ENCODE measurements at places on chromosomes 13 and 19.
A peak's percentile ranks its signal among the peaks of the same experiment; 100 is the strongest.

GRCh38 chr19:29687244-29687896, 22.1 kb downstream of the PLEKHF1 start:
- DNase-seq, result no peak

- DNase-seq, result no peak
These were observed 546.7 kb downstream of the SLITRK5 start for GRCh38 chr13:88217883-88218282.

DNA sequence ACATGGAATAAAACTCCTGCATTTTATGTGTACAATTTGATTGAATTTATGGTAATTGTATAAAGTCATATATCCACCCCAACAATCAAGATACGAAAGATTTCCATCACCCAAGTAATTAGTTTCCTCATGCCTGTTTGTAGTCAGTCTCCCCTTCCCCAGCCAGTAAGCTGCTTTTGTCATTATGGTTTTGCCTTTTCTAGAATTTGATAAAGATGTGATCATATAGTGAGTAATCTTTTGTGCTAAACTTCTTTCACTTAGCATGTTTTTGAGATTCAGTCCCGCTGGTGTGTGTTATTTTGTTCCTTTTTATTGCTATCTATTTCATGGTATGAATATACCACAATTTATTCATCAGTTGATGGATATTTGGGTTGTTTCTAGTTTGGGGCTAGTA, 16.0 kb downstream of the ITM2B start:
- DNase-seq, result no peak

DNA sequence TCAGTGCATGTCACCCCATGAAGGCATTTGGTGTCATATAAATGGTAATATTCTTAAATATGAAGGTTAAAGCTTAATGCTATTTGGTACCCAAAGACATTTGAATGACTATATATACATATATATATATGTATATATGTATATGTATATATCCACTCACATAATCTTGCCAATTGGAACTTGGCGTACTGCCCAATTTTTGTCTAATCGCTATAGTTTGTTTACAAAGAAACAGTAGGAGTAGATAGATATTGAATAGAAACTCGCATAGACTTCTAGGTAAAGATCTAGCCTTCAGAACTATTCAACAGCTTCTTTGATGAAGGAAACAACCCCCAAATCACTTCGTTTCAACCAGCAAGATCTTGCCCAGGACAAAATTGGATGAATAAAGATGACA, 24.1 kb downstream of the KLF5 start:
- no peak for DNase-seq

DNA sequence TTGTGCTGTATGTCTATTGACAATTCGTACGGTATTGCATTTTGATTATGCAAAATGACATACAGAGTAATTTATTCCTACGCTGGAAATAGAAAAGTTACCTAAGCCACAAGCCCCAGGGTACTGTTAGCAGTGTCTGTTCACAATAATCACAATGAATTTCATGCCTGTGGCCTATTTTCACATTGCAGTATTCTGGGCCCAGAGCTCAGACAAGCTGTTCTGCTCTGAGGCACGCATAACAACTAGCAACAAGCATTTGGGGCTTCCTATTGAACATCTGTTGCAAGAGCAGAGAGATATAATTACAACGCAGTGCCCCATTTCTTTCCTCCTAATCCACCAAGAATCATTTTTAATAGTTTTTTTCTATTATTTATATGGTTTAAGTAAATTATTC, 158.9 kb upstream of the SGCG start:
- DNase-seq, result no peak

GRCh38 chr19:16715611-16716010, 4.0 kb upstream of the NWD1 start:
- DNase-seq, result no peak

- peak; percentile 41 for DNase-seq
These were observed 2.3 kb downstream of the PRKD2 start for GRCh38 chr19:46714444-46715106.

DNA sequence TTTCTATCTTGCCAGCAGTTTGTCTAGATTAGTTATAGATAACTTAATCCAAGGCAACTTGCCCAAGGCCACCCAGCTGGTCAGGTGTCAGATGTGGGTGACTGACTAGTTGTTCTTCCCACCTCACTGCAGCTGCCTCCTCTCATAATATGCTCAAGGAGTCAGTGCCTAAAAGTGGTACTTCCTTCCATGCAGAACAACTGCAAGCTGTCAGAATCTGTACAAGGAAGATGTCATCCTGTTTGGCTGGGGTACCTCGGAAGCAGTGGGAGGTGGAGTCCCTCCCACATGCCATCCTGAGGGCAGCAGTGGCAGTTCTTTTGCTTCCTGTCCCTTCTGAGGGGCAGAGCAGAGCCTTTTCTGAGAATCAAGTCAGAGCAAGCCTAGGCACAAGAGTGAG, 193.2 kb upstream of the RFC3 start:
- no peak for DNase-seq

- DNase-seq, result no peak
These were observed 645 bp downstream of the GRIN3B start for GRCh38 chr19:1000591-1001537.

- peak; percentile 80 for DNase-seq
These were observed at the start of gene ZNF626 for GRCh38 chr19:20661150-20661819. ZNF626 (minus strand) TSS chr19:20661571; CDS start chr19:20661446, 125 bp downstream.

- no peak for DNase-seq
These were observed 3.8 kb upstream of the LILRA5 start for GRCh38 chr19:54316746-54317107.

DNA sequence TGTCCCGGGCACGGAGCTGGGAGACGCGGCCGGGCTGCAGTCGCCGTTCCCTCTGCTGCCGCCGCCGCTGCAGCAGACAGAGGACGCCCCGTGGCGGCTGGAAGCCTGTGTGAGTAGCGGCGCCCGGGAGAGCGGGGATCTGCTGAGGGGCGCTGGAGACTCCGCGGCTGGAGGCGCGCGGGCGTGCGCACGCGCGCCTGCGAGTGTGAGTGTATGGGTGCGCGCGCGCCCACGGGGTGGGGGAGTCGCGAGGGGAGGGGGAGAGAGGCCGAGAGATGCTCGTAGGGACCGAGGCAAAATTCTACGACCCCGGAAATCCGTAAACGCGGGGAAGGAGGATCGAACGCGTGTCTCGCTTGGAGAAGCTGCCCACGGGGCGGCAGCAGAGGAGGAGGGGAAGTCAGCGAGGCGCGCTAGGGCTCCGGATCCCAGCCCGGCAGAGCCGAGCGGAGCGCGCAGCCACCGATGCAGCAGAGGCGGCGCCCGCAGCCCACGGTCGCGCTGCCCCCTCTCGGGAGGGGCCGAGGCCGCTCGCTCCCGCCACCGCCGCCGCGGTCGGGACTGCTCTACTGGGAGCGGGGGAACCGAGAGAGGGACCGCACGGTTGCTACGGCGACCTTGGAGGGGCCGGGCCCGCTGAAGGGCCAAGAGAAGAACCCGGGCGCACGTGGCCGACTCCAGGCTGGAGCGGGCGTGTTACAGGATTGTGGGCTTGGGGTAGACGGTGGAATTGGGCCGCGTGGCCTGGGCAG, at the start of gene ENOX1:
ENOX1 (minus strand) TSS at position 207 of the 752 bp plus-strand sequence.
- DNase-seq, result no peak

- no peak for DNase-seq
These were observed 10.0 kb downstream of the MAG start for GRCh38 chr19:35301961-35302360.

- DNase-seq, result no peak
These were observed 1276.5 kb upstream of the MIR17HG start for GRCh38 chr13:90070837-90071525.

DNA sequence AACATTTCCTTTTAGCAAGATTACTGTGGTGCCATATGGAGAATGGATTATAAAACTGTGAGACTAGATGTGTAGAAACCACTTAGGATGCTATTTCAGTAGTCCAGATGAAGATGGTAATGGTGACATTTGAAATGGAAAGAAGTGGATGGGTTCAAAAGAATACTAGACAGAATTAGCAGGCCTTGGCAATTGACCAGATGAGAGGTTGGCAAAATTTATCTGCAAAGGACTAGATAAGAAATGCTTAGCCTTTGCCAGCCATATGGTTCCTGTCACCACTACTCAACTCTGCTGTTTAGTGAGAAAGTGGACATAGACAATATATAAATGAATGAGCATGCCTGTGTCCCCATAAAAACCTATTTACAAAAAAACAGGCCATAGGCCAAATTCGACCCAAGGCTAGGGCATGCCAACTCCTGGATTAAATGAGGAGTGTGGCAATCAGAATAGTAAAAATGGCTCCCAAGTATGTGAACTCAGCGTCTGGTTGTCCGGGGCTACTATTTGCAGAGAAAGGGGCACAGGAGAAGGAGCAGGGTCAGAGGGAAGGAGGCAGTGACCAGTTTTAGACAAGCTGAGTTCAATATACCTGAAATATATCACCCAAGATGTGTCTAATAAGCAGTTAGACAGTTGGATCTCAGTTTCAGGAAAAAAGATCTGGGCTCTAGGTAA, 98.4 kb downstream of the ENOX1 start:
- no peak for DNase-seq

- peak; percentile 83 for DNase-seq
These were observed 5.5 kb downstream of the EPS8L1 start for GRCh38 chr19:55080968-55081769.

- no peak for DNase-seq
These were observed 29.9 kb upstream of the RANBP3 start for GRCh38 chr19:6007866-6008265.

- no peak for DNase-seq
These were observed 55.4 kb downstream of the KCTD12 start for GRCh38 chr13:76830805-76831204.

DNA sequence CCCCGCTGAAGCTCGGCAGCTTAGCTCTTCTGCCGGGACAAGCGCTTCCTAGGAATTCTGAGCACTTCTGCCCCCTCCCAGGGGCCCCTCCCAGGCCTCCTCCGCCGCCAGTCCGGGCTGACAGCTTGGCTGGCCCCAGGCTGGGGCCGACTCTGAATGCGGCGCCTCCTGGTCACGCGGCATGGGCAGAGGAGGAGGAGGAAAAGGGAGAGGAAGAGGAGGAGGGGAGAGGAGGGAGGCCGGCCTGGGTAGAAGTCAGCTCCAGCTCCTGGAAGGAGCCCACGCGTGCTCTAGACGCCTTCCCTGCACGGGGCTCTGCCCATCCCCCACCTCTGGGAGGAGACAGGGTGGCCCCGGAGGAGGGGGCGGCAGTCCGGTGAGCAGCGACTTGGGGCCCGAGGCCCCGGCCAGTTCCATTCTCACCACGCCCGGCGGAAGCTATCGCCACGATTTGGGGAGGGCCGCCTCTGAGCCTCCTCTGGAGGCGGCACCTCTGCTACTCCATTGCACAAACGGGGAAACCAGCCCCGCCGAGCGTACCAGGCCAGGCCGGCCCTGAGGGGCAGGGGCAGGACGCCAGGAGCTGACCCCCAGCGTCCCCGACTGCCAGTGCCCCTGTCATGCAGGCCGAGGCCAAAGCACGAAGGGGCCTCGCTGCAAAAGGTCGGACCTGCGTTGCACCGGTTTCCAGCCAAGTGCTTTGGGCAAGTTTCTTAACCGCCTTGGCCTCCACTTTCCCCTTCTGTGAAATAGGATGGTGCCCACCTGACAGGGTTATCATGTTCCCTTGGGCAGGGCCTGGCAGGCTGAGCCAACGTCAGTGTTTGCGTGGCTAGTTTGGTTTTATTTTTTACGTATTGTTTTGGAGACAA, 31.6 kb downstream of the CCNE1 start:
- DNase-seq, result no peak

DNA sequence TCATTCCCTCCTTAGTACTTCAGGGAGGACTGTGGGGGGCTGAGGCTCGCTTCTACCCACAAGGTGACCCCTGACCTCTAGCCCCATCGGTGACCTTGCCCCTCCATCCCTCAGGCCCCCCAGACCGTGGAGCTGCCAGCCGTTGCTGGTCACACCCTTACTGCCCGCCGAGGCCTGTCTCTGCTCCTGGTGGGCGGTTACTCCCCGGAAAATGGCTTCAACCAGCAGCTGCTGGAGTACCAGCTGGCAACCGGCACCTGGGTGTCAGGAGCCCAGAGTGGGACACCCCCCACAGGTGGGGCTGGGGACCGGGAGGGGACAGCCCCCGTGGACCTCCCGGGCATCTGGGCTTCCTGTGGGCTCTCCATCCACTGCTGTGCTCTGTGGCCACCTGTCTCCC, 31.9 kb downstream of the MEGF8 start:
- DNase-seq, result no peak

- DNase-seq, result no peak
These were observed 107.2 kb downstream of the UQCRFS1 start for GRCh38 chr19:29105629-29106292.

DNA sequence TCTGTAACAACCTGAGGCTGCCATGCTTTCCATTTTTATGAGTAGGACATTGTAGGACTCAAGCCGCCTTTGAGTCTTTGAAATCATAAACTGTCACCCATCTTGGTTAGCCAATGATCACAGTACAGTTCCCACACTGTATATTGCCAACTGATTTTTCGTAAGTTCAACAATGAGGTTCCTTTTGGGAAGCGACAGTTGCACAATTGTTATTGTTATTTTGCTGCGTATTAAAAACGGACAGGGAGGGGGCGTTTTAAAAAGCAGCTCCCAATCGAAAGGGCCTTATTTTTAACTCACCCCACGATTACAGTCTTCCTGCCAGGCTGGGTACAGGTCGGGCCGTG, 601 bp downstream of the SLC46A3 start:
- DNase-seq, result no peak

- no peak for DNase-seq
These were observed 16.0 kb downstream of the ILF3 start for GRCh38 chr19:10670182-10670581.

- no peak for DNase-seq
These were observed 25.3 kb downstream of the RASA3 start for GRCh38 chr13:114106991-114107685.

DNA sequence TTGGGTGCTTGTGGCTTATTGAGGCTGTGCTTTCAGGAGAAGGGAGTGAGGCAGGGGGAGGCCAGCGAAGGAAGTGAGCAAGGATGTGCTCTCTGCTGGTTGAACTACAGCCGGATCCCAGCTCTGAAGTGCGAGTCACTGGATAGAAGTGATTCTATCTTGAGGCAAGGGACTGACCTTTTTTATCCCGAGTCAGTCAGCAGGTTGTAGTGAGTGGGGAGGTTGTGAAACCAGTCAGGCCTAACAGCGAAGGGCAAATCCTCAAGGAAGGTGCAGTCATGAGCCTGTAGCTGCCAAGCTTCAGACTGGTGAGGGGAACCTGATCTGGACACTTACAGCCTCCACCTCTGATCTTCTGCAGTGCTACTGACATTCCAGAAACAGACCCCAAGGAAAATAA, 18.6 kb downstream of the SCEL start:
- DNase-seq, result no peak

- no peak for DNase-seq
These were observed 29.2 kb upstream of the MLNR start for GRCh38 chr13:49190901-49191300.

GRCh38 chr19:33428627-33429125, 55.2 kb downstream of the CEBPG start:
- DNase-seq, result no peak

- DNase-seq, result no peak
These were observed 7.3 kb downstream of the APC2 start for GRCh38 chr19:1457031-1457739.

Measured in stimulated activated CD8-positive, alpha-beta memory T cell treated with anti-CD3 and anti-CD28 coated beads, Interleukin-15, amount 100 ng/mL, for 1 hour (primary cell).